Stimulated activated CD8-positive, alpha-beta memory T cell treated with anti-CD3 and anti-CD28 coated beads, Interleukin-4, amount 100 ng/mL, for 4 hours (primary cell): ENCODE measurements at places on chromosomes 2 and 18.

DNA sequence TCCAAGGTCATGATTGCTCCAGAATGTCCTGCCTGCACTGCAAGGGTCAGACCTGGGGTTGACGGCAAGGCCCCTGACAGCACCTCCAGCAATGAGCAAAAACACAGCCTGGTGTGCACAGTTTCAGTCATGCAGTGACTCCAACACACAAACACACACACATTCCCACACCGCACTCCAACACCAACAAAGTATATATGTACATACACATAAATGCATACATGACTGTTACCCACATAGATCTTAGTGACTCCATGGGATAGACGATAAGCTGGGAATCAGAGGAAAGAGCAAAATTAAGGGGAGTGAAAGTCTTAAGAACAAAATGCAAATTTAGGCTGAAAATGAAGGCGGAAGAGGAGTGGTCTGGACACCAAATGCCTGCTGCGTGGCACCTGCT is 112.7 kb upstream of the TEKT4 start:
- DNase-seq: no peak

- no peak for DNase-seq
Measured at GRCh38 chr18:59056706-59057492, 82.8 kb upstream of the SEC11C start.

- no peak for DNase-seq
Measured at GRCh38 chr2:62423235-62423634, 82.8 kb downstream of the TMEM17 start.

GRCh38 chr18:69102959-69103358 is 297.7 kb upstream of the DOK6 start:
- no peak for DNase-seq

GRCh38 chr2:177796654-177797415 is 275.7 kb downstream of the PDE11A start:
- DNase-seq: no peak

GRCh38 chr2:231457101-231457500 is 7.2 kb downstream of the NCL start:
- no peak for DNase-seq

DNA sequence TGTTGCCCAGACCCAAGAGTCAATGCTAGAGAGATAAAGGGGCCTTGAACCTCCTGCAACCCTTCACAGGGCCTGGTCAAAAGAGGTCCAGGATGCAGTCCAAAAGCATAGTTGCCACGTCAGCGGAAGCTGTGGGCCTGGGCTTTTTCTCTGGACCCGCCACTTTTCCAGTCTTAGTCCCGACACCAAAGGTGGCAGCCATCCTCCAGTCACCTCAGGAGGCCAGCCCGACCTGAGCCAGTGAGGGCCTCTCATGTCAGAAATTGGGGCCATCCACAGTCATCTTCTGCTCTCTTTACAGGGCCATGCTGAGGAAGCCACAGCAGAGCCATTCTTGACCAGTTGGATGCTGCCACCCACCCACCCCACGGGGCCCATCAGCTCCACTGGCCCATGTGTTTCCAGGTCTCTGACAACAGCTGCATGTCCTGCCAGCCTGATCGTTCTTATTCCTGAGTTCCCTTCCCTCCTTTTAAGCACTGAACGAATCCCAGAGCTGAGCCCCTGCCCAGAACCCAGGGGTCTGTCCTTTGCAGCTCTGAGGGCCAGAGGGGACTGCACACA is 34.1 kb upstream of the KLHL29 start:
- DNase-seq: no peak

- no peak for DNase-seq
Measured at GRCh38 chr2:230942920-230943896, 18.2 kb upstream of the GPR55 start.

GRCh38 chr2:156343096-156343939 is 10.8 kb upstream of the NR4A2 start:
- DNase-seq: no peak

DNA sequence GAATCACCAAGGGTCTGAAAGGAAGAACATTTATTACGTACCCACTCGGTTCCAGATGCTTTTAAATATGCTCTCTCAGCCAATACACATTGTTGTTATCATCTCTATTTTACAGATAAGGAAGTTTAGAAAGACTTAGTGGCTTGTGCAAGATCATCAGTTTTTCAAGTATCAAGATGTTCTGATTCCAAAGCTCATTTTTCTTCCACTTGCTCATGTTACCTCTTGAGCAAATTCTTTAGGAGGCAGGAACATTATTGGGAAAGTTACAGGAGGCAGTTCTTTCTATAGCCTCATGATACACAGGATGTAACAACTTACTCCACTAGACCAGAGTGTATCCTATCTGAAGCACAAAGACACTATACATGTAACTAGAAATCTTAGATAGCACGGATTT is 65.0 kb upstream of the MMADHC start:
- no peak for DNase-seq

GRCh38 chr2:2992634-2993033 is 385.0 kb downstream of the EIPR1 start:
- no peak for DNase-seq

GRCh38 chr2:134181219-134181618 is 72.7 kb upstream of the MGAT5 start:
- DNase-seq: no peak

- no peak for DNase-seq
Measured at GRCh38 chr18:44180683-44181082, 500.0 kb upstream of the SETBP1 start.

DNA sequence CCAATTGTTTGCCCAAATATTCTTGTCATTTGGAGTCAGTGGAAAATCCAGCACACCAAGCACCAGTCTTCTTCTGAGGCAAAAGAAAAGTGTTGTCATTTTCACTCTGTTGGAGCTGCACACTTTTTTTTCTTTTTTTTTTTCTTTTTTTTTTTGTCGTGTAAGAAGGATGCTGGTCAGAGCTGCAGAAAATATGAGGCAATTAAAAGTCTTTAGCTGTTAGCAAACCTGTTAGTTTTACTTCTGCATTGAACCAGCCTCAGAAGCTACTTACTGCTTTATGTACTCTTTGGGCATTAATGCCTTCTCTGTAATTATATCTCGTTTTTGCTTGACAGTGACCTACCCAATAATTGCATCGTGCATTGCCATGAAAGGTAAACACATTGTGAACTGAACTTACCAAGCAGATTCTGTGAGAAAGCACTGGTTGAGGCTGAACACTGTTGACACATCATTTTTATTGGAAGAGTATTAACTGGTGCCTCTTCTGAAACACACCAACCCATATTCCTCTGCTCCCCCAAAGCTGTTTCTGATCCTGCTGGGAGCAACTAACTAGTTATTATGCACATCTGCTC is 165.4 kb downstream of the CAPN13 start:
- DNase-seq: no peak
